Endodermal cell (in vitro differentiated cells): ENCODE measurements at places on chromosomes 16 and 17. TPM values are rescaled to one million over a fixed set of nuclear protein-coding genes. Genes with fewer than 3 reads are reported as not detected.

Gene TMEM11
- total RNA-seq: 27.4 and 28.0 TPM in 2 replicates

Gene RND2
- 55.5 and 56.2 TPM in 2 replicates for total RNA-seq

Gene NTN1
- 40.0 and 40.4 TPM in 2 replicates for total RNA-seq

Gene PIPOX
- 1.8 to 2.9 TPM (median 2.9 TPM) in 3 replicates for total RNA-seq

Gene PDIA2
- 2.6 to 17.3 TPM (median 2.9 TPM) in 3 replicates for total RNA-seq

Gene UTP4
- 22.5 to 44.1 TPM (median 42.6 TPM) in 3 replicates for total RNA-seq

Gene C1QTNF8
- total RNA-seq: 0.15 TPM in 1 of 2 replicates, not detected in the other

Gene MGAT5B
- total RNA-seq: 2.0 to 2.9 TPM (median 2.3 TPM) in 3 replicates

Gene CTRB2
- not detected in 2 replicates for total RNA-seq

DNA sequence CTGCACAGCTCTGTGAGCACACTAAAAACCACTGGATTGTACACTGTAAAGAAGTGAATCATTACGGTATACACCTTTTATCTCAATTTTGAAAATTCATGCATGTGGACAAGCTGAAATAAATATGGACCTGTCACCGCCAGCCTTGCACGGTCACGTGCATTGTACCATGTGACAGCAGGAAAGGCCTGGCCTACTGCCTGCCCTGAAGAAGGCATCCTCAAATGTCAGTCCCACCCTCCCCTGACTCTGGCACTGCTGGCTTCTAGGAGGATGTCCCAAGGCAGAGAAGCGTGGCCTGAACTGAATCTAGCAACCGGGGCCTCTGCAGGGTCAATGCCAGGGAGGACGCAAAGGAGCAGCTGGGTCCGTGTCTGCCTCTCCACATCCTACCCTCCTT is 34.6 kb downstream of the SLC38A8 start:
- DNase-seq: no peak

- peak; percentile 85 for DNase-seq
These were observed 110.1 kb downstream of the IRX3 start for GRCh38 chr16:54176376-54176901.

GRCh38 chr17:35742896-35743477 is 10.1 kb downstream of the GAS2L2 start:
- DNase-seq: no peak

DNA sequence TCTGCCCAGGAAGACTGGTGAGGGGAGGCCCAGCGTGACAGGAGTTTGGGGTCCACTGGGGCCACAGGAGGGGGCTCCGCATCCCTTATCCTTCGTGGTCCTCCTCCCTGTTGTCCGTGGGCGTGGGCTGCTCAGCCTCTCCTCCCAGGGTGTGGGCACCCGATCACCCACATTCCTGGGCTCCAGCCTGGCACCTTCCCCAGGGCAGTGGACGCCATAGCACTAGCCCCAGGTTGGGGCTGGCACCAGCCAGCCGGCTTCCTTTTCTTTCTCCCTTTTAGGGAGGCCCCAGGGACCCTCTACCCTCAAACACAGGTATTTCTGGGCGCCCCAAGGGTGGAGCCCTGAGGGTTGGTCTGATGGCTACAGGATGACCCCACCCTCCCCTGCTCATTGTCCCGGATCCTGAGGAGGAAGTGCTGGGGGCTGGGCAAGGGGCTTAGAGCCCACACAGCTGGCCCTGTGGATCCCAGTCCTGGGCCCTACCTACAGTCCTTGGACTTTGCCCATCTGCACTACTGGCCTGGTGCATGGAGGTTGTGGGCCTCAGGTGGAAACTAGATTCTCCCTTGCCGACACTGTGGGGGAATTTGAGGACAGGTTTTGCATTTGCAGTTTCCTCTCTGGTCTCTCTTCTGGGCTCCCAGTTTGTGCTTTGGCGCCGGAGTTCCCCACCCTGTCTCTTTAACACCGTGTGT is 1.1 kb downstream of the KIF1C start:
- DNase-seq: peak; percentile 71

DNA sequence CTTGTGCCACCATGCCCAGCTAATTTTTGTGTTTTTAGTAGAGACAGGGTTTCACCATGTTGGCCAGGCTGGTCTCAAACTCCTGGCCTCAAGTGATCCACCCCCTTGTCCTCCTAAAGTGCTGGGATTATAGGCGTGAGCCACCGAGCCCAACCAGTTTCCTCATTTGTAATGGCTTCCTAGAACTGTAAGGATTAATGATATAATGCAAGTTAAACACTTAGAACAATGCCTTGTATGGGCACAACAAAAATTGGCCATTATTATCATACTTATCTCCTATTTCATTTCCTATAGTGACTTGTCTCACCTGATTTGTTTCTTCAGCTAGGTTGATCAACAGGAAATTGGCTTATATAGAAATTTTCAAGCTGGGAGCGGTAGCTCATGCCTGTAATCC is 14.1 kb downstream of the TUBD1 start:
- DNase-seq: no peak

DNA sequence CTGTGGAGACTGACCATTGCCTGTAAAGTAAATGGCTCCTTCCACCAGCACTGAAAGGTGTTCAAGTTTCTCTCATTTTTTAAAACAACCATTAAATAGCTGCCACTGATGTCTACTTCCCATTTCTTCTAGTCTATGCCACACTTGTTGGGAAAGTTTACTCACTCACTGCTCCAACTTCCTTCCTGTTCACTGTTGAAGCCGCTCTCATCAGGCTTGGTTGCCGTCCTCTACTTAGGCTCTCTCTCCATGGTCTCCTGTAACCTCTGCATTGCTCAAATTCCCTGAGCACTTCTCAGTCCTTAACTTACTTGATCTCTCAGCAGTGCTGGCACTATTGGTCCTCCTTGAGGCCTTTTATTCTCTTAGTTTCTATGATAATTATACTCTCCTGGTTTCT is 32.4 kb downstream of the SNX11 start:
- DNase-seq: peak; percentile 46

DNA sequence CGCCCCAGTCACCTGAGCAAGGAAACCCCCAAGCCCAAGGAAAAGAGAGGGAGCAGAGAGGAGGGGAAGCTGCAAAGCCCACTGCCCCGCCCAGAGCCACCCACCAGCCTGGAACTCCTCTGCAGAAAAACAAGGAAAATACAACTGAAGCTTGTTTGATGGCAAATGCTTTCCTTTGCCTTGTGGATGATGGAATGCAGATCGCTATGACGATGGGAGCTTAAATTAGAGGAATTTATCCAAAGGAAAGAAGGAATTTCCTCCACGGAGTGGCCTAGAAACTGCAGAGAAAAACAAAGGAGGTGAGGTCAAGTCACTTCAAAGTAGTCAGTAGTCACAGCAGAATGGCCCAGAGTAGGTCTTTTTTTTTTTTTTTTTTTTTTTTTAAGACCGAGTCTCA is 31.5 kb upstream of the ASGR2 start:
- DNase-seq: peak; percentile 67

- no peak for DNase-seq
These were observed 15.9 kb downstream of the GNPTG start for GRCh38 chr16:1367486-1368174.

DNA sequence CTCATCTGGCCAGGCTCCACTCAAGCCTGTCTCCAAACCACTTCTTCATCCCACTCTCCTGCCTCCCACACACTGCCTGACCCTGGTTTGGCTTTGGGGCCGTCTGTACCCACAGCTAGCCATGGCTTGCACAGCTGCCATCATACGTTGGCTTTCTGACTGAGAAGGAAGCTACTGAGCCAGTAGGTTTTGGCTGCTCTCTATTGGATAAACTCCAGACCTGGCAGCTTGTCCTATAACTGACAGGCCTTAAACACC is 3.9 kb downstream of the MIF4GD start:
- DNase-seq: no peak

- DNase-seq: peak; percentile 94
These were observed 22.2 kb downstream of the TRPV3 start for GRCh38 chr17:3535253-3535995.

DNA sequence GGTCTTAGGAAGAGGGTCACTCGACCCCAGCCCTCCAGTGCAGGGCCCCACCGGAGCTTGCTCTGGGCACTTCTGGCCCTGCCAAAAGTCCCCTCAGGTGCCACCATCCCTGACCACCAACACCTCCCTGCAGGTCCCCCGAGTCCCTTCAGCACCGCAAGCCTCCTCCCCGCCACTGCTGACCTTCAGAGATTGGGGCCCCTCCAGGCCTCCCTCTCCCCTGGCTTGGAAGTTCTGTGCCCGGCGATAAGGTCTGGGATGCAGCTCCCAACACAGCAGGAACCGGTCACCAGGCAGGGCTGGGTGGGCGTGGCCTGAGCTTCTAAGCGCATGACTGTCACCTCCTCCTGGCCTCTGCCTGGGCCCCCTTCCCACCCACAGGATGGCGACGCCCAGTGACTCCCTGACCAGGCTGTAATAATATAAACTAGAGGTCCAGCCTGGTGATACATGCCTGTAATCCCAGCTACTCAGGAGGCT is 11.2 kb downstream of the PIEZO1 start:
- peak; percentile 83 for DNase-seq

DNA sequence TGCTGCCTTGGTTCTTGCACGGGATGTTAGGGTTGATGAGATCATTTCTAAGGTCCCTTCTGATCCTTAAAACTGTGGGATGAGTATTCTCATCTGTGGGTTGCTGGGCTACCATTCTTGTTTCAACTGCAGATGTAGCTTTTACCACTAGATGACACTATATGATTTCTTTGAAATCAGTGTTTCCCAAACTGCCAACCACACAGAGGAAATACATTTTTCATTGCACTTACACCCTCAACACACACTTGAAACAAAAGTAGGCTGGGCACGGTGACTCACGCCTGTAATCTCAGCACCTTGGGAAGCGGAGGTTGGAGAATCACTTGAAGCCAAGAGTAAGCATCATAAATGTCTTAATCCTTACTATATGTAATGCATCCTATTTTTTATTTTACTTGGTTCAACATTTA is 15.3 kb downstream of the LCMT1 start:
- no peak for DNase-seq

DNA sequence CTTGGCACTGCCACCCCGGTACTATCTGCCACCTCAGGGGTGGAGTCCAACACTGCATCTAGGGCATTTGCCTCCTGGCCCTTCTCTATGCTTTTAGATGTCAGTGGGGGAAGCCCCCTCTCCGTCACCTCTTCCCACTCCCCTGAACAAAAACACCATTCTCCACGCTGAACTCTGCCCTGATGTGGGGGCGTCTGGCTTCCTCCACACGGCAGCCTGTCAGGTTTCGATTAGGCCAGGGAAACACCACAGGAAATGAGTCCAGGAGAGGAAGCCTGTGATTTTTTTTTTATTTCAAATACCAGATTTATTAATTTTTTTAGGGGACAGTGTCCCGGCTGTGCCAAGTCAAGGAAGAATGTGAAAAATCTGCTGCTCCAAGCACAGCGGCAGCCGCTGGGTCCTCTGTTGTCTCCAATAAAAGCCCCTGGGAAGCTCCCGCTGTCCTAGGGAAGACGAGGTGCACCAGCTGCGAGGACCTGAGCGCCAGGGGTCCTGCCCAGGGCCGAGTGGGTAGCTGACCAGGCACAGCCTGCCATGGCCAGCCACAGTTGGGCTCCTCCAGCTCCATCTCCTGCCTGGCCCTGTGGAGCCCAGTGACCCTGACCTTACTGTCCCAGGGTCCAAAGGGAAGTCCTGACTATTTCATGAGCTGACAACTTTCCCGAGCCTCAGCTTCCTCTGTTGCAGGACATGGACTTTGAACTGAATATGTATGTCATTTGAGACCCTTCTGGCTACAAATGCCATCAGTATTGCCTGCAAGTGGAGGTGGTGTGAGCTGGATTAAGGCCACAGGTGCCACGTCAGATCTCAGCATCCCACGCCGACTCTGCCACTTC is 336.7 kb downstream of the FOXL1 start:
- no peak for DNase-seq

DNA sequence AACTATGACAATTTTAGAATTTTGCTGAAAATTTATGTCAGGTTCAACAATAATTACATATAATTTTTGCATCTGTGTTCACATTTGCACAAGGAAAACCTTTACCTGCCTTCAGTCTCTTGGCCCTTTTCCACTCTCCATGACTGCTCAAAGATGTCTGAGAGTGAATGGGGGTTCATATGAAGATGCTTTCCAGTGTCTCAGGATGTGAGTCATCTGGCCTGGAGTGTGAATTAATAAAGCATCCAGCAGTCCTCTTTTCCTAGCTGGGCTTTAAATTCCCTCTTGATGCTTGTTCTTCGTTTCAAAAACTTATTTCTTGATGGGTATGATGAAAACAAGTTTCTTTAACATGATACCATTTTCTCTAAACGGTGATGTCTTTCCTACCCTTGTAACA is 99.9 kb downstream of the CDK5R1 start:
- no peak for DNase-seq

DNA sequence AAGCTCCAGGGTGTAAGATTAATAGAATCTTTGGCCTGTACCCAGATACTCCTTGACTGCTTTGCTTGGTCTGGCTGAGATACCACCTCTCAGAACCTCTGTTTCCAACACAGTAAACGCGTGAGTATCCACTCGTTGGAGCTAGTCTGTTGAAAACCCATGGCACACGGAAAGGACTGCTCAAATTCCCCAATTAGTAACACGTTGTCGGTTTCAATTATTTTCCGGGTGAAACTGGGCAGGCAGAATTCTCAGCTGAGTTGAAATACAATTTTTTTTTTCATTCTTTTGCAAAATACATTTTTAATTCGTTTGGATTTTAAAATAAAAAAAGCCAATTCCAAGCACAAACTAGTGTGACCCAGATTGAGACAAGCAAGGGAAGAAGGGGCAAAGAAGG is 120.5 kb downstream of the MAF start:
- DNase-seq: no peak

DNA sequence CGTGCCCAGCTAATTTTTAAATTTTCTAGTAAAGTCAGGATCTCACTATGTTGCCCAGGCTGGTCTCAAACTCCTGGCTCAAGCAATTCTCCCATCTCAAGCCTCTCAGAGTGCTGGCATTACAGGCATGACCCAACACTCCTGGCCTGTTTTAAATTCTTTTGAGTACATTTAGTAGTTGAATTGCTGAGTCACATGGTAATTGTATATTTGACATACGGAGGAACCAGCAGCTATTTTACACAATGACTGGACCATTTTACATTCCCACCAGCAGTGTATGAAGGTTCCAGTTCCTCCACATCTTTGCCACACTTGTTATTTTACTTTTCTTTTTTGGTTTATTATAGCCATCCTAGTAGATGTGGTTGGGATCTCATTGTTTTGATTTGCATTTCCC is 43.6 kb downstream of the RHOT1 start:
- no peak for DNase-seq

DNA sequence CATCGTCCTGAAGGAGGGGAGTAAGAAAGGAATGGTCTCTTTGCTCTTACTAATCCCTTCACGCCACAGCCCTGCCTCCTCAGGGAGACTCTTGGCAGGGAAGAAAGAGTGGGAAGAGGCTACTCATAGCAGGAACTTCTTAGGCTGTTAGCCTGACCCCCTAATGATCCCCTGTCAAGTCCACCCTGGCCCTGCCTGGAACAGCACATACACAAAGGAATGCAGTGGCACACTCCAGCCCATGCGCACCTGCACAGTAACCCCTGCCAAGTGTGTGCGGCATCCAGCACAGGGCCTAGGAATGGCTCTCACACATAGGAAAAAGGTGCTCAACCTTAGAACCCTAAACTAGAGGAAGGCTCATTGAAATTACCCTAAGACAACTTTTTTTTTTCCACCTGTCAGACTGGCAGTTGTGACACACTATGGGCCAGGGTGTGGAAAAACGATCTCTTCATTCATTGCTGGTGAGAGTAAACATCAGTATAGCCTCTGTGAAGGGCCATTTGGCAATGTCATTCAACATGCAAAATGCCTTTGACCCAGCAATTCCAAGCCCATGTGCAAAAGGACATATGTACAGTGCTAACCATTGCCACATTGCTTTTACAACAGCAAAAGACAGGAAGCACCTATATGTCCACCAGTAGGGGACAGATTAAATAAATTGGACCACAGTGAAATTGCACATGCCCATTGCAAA is 50.1 kb downstream of the PIMREG start:
- DNase-seq: peak; percentile 44

- no peak for DNase-seq
These were observed 200.5 kb upstream of the NLRP1 start for GRCh38 chr17:5784791-5785190.

- DNase-seq: no peak
These were observed 23.7 kb downstream of the TMEM235 start for GRCh38 chr17:78255029-78255656.
